Activated CD8-positive, alpha-beta T cell treated with anti-CD3 and anti-CD28 coated beads for 36 hours (primary cell): ENCODE measurements at places on chromosomes 3 and 15.

DNA sequence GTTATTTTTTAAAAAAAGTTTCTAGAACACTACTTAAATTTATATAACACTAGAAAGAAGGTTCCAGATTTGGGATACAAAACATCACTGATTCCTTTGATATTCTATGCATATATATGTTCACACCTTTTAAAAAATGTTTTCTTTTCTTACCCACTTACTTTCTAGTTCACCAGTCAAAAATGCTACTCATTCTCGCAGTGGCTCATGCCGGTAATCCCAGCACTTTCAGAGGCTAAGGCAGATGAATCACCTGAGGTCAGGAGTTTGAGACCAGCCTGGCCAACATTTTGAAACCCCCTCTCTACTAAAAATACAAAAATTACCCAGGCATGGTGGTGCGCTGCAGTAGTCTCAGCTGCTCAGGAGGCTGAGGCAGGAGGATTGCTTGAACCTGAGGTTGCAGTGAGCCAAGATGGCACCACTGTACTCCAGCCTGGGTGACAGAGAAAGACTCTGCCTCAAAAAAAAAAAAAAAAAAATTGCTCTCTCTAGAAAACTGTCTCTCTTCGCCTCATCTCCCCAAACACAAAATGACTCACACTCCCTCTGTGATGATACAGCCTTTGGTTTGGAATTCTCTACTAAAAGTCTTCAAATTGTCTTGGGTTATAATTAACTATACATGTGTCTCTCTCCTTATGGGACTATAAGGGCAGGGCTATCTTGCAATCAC is 52.6 kb upstream of the TGFBR2 start:
- peak; percentile 31 for DNase-seq

GRCh38 chr15:71736286-71736947 is 73.9 kb upstream of the NR2E3 start:
- no peak for DNase-seq

DNA sequence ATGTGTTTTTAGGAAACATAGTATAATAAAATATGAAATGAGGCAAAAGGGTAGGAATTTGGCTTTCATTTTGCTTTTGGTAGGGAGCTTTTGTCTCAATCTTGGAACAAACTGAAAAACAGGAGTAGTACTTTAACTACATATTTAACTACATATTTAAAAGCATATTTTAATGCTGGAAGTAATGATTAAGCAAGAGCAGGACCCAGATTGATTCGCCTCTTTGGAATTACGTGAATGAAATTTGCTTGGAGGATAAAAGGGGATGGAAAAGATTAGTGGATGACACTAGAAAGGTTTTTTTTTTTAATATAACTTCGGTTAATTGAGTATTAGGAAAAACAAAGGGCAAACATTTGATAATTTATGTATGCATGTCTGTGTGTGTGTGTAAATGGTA is 11.2 kb upstream of the TMEM212 start:
- DNase-seq: no peak

GRCh38 chr3:47017504-47018268 is 38.2 kb downstream of the NBEAL2 start:
- no peak for DNase-seq

- DNase-seq: no peak
Measured at GRCh38 chr3:168034152-168034928, 61.4 kb downstream of the GOLIM4 start.

DNA sequence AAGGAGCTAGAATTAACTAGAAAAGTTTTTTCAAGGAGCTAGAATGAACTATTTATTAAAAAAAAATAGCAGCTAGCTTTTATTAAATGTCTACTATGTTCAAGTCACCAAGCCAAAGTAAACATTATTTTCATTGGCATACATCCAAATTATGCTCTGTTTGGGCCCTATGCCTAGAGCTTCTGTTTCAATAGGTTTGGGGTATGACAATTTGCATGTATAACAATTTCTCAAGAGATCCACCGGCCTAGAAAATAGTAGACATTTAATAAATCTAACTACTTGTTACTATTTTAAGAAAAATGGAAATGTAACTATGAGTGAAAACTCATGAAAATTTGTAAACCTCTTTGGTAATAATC is 8.0 kb downstream of the GABRR3 start:
- DNase-seq: no peak

- DNase-seq: no peak
Measured at GRCh38 chr3:146636881-146637280, 31.7 kb upstream of the PLSCR5 start.

- DNase-seq: no peak
Measured at GRCh38 chr3:162094301-162094700, 597.7 kb downstream of the OTOL1 start.

- no peak for DNase-seq
Measured at GRCh38 chr3:7875925-7876324, 625.7 kb upstream of the LMCD1 start.

- no peak for DNase-seq
Measured at GRCh38 chr3:178320456-178321351, 215.5 kb upstream of the KCNMB2 start.

GRCh38 chr15:31285772-31286261 is 40.8 kb upstream of the KLF13 start:
- DNase-seq: no peak

DNA sequence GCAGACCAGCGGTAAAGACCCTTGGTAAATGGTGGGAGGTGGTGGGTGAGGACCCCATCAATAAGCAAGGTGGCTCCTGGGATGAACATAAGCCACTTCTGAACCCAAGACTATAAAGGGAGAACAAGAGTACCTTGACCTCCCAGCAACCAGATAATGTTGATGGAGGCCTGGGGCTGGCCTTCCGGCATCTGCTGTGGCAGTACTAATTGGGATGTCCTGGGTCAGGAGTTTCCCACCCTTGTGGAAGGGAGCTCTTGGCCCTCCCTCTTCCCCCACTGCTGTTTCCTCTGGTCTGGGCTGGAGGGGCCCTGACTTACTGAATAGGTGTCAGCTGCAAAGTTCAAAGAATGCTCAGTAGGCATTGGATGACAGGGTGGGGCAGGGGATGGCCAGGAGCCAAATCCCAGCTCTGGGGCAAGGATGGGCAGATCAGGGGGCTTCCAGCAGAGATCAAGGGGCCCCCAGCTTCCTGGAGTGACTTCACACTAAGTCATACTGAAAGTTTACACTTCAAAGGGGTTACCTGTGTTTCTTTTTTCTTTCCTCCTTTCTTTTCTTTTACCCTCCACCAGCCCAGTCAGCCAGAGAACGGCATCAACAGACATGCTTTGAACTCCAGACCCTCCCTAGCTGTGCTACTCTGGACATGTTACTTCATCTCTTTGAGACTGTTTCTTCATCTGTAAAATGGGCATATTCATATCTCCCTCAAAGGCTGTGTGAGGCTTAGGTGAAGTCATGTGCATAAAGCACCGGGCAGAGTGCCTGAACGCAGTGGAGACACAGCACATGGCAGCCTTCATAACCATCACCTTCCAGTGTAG is 1.5 kb downstream of the RBP1 start:
- DNase-seq: peak; percentile 59
